ENCODE measurements at places on chromosomes 2 and 18. TPM values are rescaled to one million over a fixed set of nuclear protein-coding genes. Genes with fewer than 3 reads are reported as not detected.

SERPINB3 gene
- not detected for total RNA-seq

GRCh38 chr2:83464444-83464843, 994.6 kb downstream of the SUCLG1 start:
- H3K27me3 ChIP-seq, result no peaks in the 10 kb centered on the region
- DNase-seq, result no peak
- H3K36me3 ChIP-seq, result no peaks in the 10 kb centered on the region

DNA sequence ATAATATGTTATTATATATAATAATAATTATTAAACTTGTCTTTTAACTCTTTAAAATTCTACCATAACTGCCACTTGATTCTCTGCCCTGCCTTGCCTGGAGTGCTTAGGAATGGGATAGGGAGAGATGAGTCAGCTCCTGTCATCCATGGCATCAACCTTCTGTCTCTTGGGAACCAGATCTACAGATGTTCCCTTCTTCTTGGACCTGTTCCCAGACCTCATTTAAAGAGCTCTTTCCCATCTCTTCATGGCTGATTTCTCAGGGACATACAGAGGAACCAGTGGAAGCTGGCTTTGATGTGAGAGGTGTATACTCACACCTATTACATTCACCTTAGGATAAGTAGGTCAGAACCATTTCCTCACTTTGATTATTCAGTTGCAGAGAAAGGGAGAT, 155.3 kb upstream of the MYO3B start:
- no peak overlapping the region for H3K27ac ChIP-seq
- no peak for DNase-seq
- peaks cover 2% of the 10 kb centered on the region for H3K36me3 ChIP-seq
- no peaks in the 10 kb centered on the region for H3K4me1 ChIP-seq

DNA sequence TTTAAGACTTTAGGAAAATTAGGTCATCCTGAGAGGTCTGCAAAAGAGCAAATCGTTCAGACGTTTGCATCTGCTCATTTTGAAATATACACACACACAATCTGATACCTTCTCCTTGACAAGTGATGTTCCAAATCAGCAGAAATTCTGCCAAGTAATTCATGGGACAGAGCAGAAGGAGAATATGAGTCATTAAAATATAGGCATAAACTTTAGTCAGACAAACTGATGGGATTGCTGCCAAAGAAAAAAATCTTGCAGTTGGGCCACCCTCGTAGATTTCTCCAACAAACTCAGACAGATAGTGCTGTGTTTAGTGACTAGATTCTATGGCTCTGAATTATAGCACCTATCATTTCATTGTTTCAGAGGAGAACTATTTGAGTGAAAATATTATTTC, 336.3 kb downstream of the NYAP2 start:
- H3K4me3 ChIP-seq, result no peak overlapping the region
- no peak overlapping the region for H3K27ac ChIP-seq
- DNase-seq, result no peak
- H3K4me1 ChIP-seq, result no peaks in the 10 kb centered on the region
- no peaks in the 10 kb centered on the region for H3K36me3 ChIP-seq

DNA sequence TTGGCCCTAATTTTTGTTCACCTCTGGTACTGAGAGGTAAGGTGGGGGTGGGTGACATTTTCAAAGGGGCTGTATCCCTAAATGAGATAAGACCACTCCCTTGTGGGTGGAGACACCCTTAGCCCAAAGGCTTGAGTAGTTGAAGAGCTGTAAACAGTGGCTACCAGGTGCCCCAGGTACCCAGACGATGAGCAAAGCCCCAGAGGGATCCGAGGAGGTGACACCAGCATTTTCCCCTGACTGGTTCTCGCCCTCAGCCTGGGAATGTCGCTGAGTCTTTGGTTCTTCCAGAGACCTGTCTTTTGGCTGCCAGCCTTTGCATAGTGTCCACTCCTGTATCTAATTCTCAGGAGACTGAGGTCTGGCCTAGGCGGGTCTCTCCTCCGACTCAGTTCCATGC, 36.5 kb downstream of the RRM2 start:
- H3K36me3 ChIP-seq, result no peaks in the 10 kb centered on the region
- DNase-seq, result no peak
- no peak overlapping the region for H3K4me3 ChIP-seq
- H3K27ac ChIP-seq, result no peak overlapping the region

- H3K4me1 ChIP-seq, result no peaks in the 10 kb centered on the region
- H3K27me3 ChIP-seq, result no peaks in the 10 kb centered on the region
- H3K27ac ChIP-seq, result no peak overlapping the region
These were observed 68.6 kb downstream of the GATA6 start for GRCh38 chr18:22238036-22238435.

DNA sequence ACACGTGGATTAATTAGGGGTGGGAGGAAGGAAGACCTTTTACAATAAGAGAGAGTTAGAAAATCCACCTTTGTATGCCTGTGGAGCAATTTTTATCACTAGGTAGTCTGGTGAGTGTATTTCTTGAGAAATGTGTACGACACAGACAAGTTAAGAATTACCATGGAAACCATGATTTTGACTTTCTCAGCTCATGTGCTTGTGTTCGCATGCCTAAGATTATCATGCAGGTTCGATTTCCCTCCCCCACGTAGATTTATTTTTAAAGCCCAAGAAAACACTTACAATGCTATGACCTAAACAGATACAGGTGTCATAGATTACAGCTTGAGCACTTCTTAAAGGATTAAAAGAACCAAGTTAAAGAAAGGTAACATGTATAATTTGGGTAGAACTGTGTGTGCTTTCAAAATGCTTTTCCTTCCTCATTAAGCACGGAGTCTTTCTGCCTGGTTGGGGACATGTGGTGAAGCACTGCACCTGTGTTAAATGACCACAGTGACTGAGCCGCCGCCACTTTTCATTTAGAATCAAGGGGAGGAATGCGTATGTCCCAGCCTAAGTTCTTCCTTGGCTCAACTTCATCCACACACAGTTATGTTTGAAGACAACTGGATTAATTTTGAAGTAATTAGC, 16.6 kb downstream of the SERTAD2 start:
- peak overlapping the region; percentile 39 for H3K27ac ChIP-seq
- no peak overlapping the region for H3K4me3 ChIP-seq
- H3K4me1 ChIP-seq, result peaks cover 24% of the 10 kb centered on the region
- no peaks in the 10 kb centered on the region for H3K27me3 ChIP-seq
- no peak for DNase-seq
- H3K36me3 ChIP-seq, result peaks cover 20% of the 10 kb centered on the region

- DNase-seq, result no peak
- no peaks in the 10 kb centered on the region for H3K4me1 ChIP-seq
- no peaks in the 10 kb centered on the region for H3K27me3 ChIP-seq
These were observed 294.6 kb upstream of the CYP26B1 start for GRCh38 chr2:72442270-72442669.

- no peaks in the 10 kb centered on the region for H3K4me1 ChIP-seq
- no peak for DNase-seq
- no peak overlapping the region for H3K4me3 ChIP-seq
- no peaks in the 10 kb centered on the region for H3K36me3 ChIP-seq
These were observed 148.9 kb upstream of the TNP1 start for GRCh38 chr2:217008794-217009193.

DNA sequence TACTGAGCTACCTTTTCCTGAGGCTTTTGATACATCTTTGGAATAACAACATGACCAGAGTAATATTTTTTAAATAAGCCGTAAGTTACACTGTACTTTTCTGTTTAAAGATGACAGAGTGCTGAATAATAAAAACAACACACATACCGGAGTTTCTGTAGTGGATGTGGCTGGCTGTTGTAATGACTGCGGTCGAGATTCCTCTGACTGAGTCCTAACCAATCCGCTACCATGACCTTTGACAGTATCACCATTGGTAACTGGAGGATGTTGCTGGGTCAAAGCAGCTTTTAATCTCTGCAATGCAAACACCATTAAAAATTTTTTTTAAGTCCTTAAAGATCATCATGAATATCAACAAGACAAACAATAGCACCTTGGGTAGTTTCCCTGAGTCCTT, 70.7 kb downstream of the ATF2 start:
- peaks cover 34% of the 10 kb centered on the region for H3K36me3 ChIP-seq
- no peaks in the 10 kb centered on the region for H3K4me1 ChIP-seq
- H3K27ac ChIP-seq, result no peak overlapping the region
- no peak for DNase-seq
- H3K4me3 ChIP-seq, result no peak overlapping the region
- H3K27me3 ChIP-seq, result no peaks in the 10 kb centered on the region

- no peak overlapping the region for H3K4me3 ChIP-seq
- no peak for DNase-seq
- no peaks in the 10 kb centered on the region for H3K27me3 ChIP-seq
- no peaks in the 10 kb centered on the region for H3K4me1 ChIP-seq
- no peaks in the 10 kb centered on the region for H3K36me3 ChIP-seq
These were observed 39.3 kb upstream of the SLC35G4 start for GRCh38 chr18:11570073-11570588.

- H3K36me3 ChIP-seq, result no peaks in the 10 kb centered on the region
- DNase-seq, result peak; percentile 78
- peak overlapping the region; percentile 99 for H3K27ac ChIP-seq
These were observed 49.5 kb downstream of the C2orf42 start for GRCh38 chr2:70141212-70141901.

- H3K27me3 ChIP-seq, result no peaks in the 10 kb centered on the region
- no peak for DNase-seq
- no peaks in the 10 kb centered on the region for H3K4me1 ChIP-seq
These were observed 14.4 kb downstream of the IL36B start for GRCh38 chr2:113038291-113038690.

GULP1 gene
- total RNA-seq, result 30.6 TPM

- no peaks in the 10 kb centered on the region for H3K4me1 ChIP-seq
- no peaks in the 10 kb centered on the region for H3K27me3 ChIP-seq
- no peak overlapping the region for H3K27ac ChIP-seq
- H3K4me3 ChIP-seq, result no peak overlapping the region
- DNase-seq, result no peak
These were observed 64.7 kb upstream of the TMEM87B start for GRCh38 chr2:111990375-111990774.

IL1R1 gene
- total RNA-seq, result 196 TPM

DNA sequence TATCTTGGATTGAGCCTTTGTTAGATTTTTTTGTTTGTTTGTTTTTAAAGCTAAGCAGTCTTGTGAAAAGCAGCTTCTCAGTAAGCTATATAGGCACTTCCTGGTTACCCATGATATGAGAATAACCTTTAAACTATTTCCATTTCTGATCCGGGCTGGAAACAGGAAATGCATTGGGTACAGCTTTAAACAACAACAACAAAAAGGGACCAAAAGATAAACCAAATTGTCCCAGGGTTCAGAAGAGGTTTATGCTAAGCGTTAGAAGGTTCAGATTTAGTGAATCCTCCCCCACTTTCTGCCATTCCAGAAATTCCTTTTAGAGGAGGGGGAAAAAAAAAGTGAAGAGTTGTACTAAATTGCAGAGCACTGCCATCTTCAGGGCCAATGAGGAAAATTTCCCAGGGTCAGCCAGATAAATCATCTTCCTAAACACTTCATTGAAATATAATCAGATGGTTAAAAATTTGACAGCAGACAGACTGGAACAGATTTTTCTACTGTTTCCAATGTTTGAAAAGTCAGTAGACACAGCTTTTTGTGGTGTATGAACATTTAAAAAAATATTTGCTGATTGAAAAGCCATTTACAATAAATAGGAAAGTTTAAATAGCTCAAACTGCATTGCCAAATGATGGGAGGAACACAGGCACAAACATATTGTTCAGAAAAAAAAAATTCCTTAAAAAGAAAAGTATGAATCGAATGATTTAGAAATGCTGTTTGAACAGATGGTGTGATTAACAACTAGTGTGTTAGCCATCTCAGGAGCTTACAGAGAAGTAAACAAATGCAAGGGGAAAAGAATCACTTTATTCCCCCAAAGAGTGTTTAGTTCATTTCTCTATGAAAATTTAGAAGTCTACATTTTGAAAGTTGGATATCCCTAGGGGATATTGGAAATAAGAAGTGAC, 189.9 kb upstream of the TANK start:
- H3K4me1 ChIP-seq, result no peaks in the 10 kb centered on the region
- no peak for DNase-seq
- H3K36me3 ChIP-seq, result no peaks in the 10 kb centered on the region
- H3K27ac ChIP-seq, result peak overlapping the region; percentile 73
- H3K4me3 ChIP-seq, result peak overlapping the region; percentile 23
- no peaks in the 10 kb centered on the region for H3K27me3 ChIP-seq

GRCh38 chr2:160842286-160842685, 317.9 kb upstream of the TANK start:
- no peak overlapping the region for H3K4me3 ChIP-seq
- no peak for DNase-seq
- H3K27me3 ChIP-seq, result no peaks in the 10 kb centered on the region
- no peaks in the 10 kb centered on the region for H3K36me3 ChIP-seq

CRYBA2 gene
- not detected for total RNA-seq

DNA sequence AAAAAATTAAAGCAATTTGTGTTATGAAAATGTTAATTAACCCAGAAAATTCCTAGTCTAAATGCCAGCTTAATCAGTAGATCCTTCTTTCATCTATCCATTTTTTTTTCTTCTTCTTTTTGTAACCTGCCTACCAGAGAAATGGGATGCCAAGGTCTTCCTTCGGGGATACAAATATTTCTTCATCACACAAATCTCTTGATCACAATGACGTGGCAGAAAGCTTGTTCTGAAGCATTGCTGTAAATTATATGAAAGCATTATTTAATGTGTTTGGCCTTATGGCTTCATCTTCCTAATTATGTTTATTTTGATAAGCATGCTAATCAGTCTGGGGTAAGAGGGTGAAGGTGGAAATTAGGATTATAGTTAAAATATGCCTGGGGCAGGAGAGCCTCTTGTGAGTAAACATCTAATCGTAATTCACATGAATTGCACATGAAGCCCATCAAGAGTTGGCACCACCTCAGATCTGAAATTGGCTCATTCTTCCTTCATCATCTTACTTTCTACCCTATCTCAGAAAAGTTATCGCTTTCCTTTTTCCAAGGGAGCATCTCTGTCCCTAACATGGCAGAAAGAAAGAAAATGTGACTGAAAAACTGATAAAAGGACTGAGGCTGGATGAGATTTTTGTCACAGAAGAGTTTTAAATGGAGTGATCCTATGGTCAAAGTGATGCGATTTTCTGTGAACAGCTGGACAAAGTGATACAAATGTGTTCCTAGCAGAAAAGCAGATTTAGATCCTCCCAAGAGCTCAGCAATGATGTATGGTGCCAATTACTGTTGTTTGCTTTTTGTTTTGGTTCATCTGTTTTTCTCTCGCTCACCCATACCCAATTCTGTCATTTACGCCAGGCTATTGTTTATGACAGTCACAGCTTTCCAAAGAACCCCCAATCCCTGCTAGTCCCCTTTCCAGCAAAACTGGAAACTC, 76.9 kb upstream of the PMAIP1 start:
- no peaks in the 10 kb centered on the region for H3K4me1 ChIP-seq
- no peaks in the 10 kb centered on the region for H3K27me3 ChIP-seq
- no peak overlapping the region for H3K27ac ChIP-seq
- no peak overlapping the region for H3K4me3 ChIP-seq
- H3K36me3 ChIP-seq, result no peaks in the 10 kb centered on the region

GRCh38 chr18:27005589-27005988, 140.1 kb upstream of the AQP4 start:
- H3K36me3 ChIP-seq, result no peaks in the 10 kb centered on the region
- no peak for DNase-seq
- H3K4me3 ChIP-seq, result no peak overlapping the region
- H3K27ac ChIP-seq, result no peak overlapping the region
- no peaks in the 10 kb centered on the region for H3K27me3 ChIP-seq
- H3K4me1 ChIP-seq, result no peaks in the 10 kb centered on the region

PSMA8 gene
- total RNA-seq, result not detected

SAG gene
- not detected for total RNA-seq

- H3K27me3 ChIP-seq, result no peaks in the 10 kb centered on the region
- H3K4me3 ChIP-seq, result no peak overlapping the region
- no peaks in the 10 kb centered on the region for H3K36me3 ChIP-seq
These were observed 62.2 kb downstream of the KCNE4 start for GRCh38 chr2:223114170-223114569.

Data from upper lobe of right lung (tissue), 1 donor.